ENCODE measurements at places on chromosomes 3 and 15. TPM values are rescaled to one million over a fixed set of nuclear protein-coding genes. Genes with fewer than 3 reads are reported as not detected.

The CDCP1 gene
- total RNA-seq = 2.1 TPM

The TMEM39A gene
- total RNA-seq = 47.3 TPM

The MAP6D1 gene
- 4.0 TPM for total RNA-seq

The VEPH1 gene
- 60.1 TPM for total RNA-seq

The NT5DC2 gene
- 181 TPM for total RNA-seq

DNA sequence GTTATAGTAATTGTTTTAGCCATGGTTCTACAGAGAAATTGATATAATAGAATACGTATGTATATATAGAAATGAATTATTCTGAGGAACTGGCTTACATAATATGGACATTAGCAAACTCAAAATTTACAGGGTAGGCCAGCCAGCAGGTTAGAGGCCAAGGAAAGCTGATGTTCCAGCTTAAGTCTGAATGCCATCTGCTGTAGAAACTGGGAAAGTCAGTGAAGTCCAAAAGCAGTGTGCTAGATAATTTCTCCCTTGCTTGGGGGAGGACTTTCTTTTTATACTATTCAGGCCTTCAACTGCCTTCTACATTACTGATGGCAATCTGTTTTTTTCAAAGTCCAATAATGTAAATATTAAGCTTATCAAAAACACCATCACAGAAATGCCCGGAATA lies 1174.7 kb downstream of the ZPLD1 start:
- no peak for DNase-seq

GRCh38 chr15:45670091-45670490 lies 35.3 kb downstream of the SQOR start:
- DNase-seq = no peak

DNA sequence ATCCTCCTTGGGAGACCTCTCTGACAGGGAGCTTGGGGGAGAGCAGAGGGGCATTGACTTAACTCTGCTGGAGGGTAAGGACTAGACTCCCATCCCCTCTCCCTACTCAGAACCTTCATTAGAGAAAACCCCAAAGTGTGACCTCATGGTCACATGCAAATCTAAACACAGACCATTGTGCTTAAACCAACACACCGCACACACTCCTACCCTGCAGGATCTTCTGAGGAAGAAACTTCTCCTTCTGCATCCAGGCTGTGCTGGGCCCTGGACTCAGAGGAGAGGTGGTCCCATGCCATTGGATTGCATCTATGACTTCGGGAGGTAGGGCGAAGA lies 805 bp upstream of the PARP16 start:
- DNase-seq = no peak

- DNase-seq = no peak
These were observed 53.2 kb upstream of the TMC3 start for GRCh38 chr15:81427176-81427575.

GRCh38 chr3:10961921-10962320 lies 30.6 kb upstream of the SLC6A1 start:
- no peak for DNase-seq

- DNase-seq = no peak
These were observed 91.8 kb downstream of the FILIP1L start for GRCh38 chr3:100022506-100022905.

GRCh38 chr15:65379986-65380385 lies 2.2 kb upstream of the IGDCC3 start:
- no peak for DNase-seq

- DNase-seq = no peak
These were observed 3.1 kb downstream of the ATP10A start for GRCh38 chr15:25859838-25860645.

- DNase-seq = peak; percentile 39
These were observed 217.5 kb upstream of the ROPN1 start for GRCh38 chr3:124209426-124209825.

DNA sequence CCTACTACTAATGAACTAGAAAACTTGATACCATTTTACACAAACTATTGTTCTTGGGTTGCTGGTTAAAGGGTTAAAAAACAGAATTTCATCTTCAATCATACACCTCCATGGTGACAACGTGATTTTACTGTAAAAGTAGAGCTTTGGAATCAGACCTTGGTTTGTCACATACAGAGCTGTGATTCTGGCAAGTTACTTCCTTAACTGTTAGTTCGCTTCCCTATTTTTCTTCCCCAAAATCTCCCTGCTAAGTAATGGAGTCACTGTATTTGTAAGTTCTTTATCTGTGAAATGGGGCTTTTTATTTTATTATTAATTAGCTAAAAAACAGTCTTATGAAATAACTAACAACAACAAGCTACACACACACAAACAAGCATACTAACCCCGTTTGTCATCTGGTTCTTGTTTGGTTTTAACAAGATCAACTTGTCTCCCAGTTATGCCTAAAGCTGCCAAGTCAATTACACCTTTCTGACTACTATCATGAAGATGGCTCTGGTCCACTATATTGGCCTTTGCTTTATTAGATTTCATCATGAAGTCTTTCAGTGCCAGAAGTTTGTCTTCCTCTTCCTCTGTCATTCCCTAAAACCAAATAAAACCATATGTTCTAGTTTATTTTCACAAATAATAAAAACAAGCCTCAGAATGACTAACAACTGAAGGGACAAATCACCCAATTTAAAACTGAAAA lies 38.6 kb downstream of the PIK3R4 start:
- DNase-seq = no peak

- DNase-seq = no peak
These were observed 317.3 kb upstream of the WNT5A start for GRCh38 chr3:55804170-55805095.

DNA sequence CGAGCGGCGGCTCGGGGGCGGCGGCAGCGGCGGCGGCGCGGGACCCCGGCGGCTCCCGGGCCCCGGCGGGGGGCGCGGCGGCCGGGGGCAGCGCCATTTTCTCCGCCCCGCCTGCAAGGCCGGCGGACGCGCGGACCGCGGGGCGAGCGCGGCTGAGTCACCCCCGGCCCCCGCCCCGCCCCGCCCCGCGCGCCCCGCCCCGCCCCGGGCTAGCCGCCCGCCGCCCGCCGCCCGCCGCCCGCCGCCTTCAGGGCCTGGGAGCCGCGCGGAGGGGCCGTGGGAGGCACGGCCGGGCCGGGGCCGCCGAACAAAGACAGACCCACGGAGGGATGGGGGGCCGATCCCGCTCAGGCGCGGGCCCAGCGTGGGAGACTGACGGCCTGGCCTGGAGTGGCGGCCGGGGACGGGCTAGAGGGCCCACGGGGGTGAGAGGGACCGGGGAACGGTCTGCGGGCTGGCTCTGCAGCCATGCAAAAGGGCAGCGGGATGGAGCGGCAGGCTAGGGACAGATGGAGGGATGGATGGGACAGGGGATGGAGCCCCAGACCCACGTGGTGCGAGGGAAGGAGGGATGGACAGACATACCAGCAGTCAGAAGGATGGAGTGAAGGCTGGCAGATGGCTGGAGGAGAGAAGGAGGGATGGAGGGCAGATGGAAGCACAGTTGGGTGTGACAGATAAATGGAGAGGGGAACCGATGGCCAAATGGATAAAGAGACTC lies at the start of gene EIF4E3:
EIF4E3 (minus strand) TSS at position 132 of the 721 bp plus-strand sequence; CDS start at position 97, 35 bp downstream.
- DNase-seq = no peak

DNA sequence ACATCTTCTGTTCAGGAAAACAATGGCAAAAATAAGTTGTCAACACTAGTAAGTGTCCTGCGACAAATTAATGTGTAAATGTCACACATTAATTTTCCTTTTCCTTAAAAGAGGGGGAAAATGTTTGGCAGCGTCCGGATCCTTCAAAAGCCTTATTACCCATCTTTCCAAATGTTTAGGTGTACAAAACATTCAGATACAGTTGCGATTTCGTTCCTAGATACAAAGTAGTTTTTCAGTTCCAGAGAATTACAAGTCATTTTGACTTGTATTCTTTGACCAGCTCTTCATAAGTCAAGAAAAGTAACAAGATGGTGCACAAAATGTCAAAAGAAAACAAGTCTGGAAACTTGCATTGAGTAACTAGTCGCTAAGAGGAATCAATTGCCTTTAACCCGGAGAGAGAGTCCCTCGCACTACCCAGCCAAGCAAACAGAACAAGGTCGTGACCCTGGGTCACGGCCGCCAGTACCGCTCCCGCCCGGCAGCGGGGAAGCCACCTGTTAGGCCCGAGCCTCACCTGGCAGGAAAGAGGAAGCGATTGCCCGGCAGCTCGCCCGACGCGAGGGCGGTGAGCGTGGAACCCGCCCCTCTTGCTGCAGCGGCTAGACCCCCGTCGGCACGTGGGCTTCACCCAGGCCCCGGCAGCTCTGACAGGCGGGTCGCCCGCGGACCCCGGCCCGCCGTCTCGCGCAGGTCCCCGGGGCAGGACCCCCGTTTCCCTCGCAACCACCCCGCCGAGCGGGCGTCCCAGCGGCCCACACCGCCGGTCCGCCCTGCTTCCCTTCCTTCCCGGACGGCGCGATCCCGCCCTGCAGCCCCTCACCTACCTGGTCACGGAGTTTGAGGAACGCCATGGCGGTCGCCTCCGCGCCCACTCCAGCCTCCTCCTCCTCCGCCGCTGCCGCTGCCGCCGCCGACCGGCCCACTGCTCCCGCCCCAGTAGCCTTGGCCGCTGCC lies 61.0 kb upstream of the ANKRD28 start:
- DNase-seq = no peak

DNA sequence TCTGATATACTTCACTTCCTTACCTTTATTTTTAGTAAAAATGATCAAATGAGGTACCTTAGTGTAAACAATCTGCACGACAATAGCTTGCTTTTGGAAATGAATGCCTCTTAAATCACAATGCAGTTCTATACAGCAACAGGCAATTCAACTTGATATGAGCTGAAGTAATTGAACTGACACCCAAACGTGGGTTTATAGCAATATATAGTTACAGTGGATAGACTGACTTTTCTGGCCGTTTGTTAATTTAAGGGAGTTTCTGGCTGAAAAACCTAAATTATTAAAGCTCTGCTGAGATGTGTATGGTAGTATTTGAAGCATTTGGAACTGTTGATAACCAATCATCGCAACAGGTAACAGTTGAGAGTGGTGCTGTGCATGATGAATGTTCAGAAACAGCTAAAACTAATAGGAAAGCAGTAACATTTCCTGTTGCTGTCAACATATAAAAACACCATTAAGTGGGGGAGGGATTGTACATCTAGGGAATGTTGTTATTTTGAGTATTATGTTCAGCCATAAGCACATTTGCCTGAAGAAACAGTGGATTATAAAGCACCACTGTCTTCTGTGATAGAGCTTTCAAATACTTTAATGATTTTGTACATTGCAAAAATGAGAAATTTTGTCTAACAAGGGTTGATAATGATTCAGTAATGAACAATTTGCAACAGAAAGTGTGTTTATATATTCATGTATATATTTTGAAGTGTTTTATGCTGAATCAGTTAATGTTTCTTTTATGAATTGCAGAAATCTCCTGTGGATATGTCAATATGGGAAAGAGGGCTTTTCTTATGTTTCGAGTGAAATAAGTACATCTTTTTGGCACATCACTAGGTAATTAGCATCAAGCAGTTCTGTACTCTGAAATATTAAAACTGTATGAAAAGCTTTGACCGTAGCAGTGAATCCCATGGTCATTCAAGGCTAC lies 176.1 kb downstream of the TCF12 start:
- no peak for DNase-seq

DNA sequence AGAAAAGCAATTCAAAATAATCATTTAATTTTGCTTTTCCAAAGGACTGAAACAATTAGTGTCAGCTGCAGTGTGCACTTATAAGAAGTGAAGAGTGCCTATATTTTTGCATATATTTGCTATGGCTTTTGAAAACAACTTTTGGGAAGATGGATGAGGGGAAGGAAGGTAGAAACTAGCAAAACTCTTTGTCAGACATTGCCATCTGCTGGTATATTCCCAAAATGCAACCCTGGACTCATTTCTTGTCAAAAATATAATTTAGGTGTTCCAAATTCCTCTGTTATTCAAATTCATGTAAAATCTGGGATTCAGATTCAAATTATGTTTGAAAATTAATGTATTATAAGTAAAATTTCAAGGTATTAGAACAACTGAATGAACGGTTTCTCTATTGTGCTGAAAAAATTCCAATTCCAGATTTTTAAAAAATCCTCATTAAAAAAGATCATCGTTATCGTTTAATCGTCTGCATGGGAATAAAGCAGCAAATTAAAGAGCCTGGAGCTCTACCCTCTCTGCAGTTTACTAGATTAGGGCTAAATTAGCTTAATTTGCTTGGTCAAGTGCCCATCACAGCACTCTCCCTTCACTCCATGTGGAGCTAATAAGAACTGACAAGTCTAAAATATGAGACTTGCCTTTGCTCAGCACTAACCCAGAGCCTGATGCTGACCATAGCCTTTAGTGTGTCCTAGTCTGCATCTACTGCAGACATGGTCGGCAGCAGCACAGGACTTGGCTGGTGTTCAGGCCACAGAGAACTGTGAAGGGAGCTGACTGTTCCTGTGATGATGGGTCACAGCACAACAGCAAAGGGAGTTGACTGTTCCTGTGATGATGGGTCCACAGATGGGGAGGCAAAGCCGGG lies 67.9 kb upstream of the MITF start:
- peak; percentile 28 for DNase-seq

DNA sequence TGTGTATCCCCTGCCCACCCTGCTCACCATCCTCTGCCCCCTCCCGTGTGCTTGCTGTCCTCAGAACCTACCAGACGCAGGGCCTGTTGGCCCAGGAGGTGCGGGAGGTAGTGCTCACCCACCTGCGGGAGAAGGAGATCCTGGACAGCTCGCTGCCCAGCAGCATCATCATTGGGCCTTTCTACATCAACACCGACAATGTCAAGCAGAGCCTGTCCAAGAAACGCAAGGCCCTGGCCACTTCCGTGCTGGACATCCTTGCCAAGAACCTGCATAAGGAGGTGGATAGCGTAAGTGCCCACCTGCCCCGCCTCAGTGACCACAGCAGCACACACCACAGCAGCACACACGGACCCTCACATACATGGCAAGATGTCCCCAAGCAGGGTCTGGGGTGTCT lies 33.0 kb downstream of the DNAH1 start:
- no peak for DNase-seq

GRCh38 chr3:129616291-129616690 lies 9.8 kb upstream of the PLXND1 start:
- DNase-seq = no peak

Measured in HFFc6 (cell line).